ENCODE measurements at places on chromosomes 7 and 10. TPM values are rescaled to one million over a fixed set of nuclear protein-coding genes. Genes with fewer than 3 reads are reported as not detected.

RSU1 gene
- 70.1 TPM for total RNA-seq

GRK5 gene
- total RNA-seq: 31.0 TPM

PPIF gene
- 40.4 TPM for total RNA-seq

ZNF425 gene
- 7.4 TPM for total RNA-seq

OR2A1 gene
- under 0.01 TPM for total RNA-seq

KCND2 gene
- 7.3 TPM for total RNA-seq

ABHD11 gene
- 11.6 TPM for total RNA-seq

TFPI2 gene
- 14.5 TPM for total RNA-seq

AKR1C8 gene
- not detected for total RNA-seq

COX19 gene
- total RNA-seq: 12.1 TPM

ADO gene
- 26.1 TPM for total RNA-seq

Measured in smooth muscle cell of trachea (primary cell).